ENCODE measurements at places on chromosomes 1 and 21. TPM values are rescaled to one million over a fixed set of nuclear protein-coding genes. Genes with fewer than 3 reads are reported as not detected.

DNA sequence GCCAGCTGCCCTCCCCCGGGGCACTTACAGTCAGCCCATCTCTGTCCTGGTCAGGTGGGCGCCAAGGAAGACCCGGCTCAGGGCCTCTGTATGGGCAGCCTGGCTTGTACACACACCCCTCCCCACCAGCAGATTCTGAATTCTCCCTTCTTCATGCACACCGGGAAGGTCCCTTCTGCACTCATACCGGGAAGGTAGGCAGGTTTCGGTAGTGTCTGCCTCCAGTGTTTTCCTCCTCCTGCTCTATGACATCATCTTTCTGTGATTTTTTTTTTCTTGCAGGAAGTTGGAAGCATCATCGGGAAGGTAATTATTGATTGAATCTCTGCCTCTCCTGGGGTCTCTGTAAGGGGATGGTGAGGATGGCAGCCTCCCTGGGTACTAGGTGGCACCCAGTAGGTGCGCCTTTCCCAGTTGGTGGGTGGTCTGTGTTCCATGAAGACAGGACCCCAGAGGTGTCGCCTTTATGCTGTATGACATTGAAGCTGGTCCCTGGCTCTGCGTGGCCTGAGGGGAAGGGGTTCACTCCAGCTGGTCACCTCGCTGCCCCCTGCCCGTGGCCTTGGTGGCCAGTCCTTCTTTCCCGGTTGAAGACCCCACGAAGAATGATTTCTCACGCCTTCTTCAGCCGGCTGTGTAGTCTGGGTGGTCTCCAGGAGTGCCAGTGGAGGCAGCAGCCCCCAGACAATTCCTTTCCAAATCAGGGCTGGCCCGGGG, 82.1 kb upstream of the COL6A1 start:
- DNase-seq, result no peak

The FCGR3B gene
- not detected for total RNA-seq

- no peak for DNase-seq
Observed at GRCh38 chr1:13435458-13435857, 25.2 kb downstream of the PRAMEF20 start.

DNA sequence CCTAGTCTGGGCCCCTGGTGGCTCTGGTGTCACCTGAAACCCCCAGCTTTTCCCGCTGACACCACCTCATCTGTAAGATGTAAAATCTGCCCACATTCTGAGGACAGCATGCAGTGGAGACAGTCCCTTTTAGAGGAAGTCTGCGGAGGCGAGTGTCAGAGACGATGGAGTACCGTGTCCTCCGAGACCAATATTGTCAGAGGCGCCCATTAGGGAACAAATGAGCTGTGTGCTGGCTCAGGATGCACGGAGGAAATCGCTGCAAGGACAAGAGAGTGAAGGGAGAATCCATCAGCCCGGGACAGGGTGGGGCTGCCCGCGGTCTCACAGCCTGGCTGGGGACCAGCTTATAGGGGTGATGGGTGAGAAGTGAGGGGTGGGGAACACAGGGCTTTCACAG, 214.8 kb downstream of the MATN1 start:
- no peak for DNase-seq

The GNG12 gene
- 201 TPM for total RNA-seq

The OLFML3 gene
- 134 TPM for total RNA-seq
